ENCODE measurements at places on chromosomes 7 and 10.

GRCh38 chr10:97882142-97883091 lies 32.8 kb downstream of the GOLGA7B start:
- no peaks in the 10 kb centered on the region for H3K36me3 ChIP-seq
- no peak overlapping the region for H3K4me3 ChIP-seq
- H3K4me1 ChIP-seq, result no peaks in the 10 kb centered on the region
- H3K27ac ChIP-seq, result no peak overlapping the region
- no peaks in the 10 kb centered on the region for H3K27me3 ChIP-seq

DNA sequence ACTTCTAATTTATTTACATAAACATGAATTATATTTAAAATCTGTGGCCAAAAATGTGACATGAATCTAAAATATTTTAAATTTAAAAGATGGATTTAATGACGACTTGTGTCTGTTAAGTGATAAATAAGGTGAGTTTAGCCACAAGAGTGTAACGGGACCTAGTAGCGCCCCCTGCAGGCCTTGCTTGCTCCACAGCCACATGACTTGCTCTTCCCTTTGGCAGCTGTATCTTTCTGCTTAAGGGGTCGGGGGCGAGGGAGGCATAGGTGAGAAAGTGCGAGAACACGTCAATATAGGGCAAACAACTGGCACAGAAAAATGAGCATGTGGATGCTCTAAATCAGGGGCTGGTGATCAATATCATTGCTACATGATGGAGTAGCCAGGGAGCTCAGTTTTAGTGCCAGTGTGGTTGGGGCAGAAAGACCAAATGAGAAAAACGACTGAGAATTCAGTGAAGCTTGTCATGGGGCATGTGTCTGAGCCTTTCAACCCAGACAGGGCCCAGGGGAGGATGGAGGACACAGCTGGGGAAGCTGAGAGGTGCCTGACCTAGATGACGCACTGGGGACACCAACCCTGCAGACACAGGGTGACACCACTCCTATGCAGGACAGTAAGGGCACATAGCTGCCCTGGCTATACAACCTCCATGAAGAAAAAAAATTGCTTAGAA lies 49.8 kb downstream of the PAXIP1 start:
- H3K36me3 ChIP-seq, result no peaks in the 10 kb centered on the region
- H3K27ac ChIP-seq, result no peak overlapping the region
- no peak for DNase-seq
- no peaks in the 10 kb centered on the region for H3K27me3 ChIP-seq
- no peaks in the 10 kb centered on the region for H3K4me1 ChIP-seq

DNA sequence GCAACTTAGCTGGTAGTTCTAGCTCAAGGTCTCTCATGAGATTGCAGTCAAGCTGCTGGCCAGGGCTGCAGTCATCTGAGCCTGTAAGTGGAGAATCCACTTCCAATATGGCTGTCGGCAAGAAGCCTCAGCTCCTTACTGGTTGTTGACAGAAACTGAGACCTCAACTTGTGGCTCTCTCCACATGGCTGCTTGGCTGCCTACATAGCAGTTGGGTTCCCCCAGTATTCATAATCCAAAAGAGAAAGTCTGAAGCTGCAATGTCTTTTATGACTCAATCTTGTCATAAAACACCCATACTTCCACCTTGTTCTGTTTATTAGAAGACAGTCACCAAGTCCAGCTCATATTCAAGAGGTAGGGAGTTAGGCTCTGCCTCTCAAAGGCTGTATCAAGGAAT lies 334.9 kb upstream of the KMT2E start:
- no peaks in the 10 kb centered on the region for H3K36me3 ChIP-seq
- DNase-seq, result no peak
- H3K4me3 ChIP-seq, result no peak overlapping the region
- no peaks in the 10 kb centered on the region for H3K4me1 ChIP-seq
- no peaks in the 10 kb centered on the region for H3K27me3 ChIP-seq
- no peak overlapping the region for H3K27ac ChIP-seq

- no peaks in the 10 kb centered on the region for H3K36me3 ChIP-seq
- peak overlapping the region; percentile 98 for H3K27ac ChIP-seq
- no peak for DNase-seq
- peak overlapping the region; percentile 89 for H3K4me3 ChIP-seq
- peaks cover 72% of the 10 kb centered on the region for H3K4me1 ChIP-seq
Measured at GRCh38 chr10:102501201-102502028, 1.1 kb downstream of the ACTR1A start.

- H3K4me3 ChIP-seq, result no peak overlapping the region
- no peak overlapping the region for H3K27ac ChIP-seq
- no peaks in the 10 kb centered on the region for H3K27me3 ChIP-seq
Measured at GRCh38 chr7:24778543-24779282, 21.4 kb upstream of the GSDME start.

DNA sequence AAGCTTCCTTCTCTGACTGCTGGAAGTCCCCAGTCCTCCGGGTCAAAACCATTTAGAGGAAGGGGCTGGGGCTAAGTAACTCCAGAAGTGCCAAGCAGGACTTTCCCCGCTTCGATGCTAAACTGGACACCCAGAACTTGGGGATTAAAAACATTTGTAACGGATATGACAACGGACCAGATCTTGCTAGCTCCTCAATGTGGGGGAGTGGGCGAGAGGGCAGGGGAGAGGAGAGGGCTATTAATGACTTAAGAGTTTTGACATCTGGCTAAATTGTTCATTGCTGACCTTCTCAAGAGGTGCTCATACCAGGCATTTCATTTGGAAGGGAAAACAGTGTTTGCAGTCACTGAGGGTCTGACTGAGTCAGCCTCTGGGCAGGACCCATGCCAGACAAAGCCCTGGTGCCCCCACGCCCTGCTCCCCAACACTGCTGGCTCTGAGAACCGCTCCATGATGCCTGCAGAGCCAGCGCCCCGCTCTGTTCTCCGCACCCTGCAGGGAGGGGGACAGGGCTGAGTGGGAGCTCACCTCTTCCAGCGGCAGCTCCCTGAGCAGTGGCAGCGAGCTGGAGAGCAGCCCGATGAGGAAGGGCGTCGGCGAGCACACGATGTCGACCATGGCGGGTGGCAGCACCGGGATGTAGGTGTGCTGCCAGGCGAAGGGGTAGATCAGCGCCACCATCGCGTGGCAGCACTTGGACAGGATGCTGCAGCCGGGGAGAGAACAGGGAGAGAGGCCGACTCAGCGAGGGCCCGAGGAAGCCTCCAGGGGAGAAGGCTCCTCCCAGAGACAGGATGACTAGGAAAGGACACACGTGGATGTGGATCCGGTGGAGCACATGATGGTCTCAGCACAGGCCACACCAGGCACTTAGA lies 47.7 kb upstream of the MKRN1 start:
- H3K27me3 ChIP-seq, result no peaks in the 10 kb centered on the region
- DNase-seq, result no peak
- no peak overlapping the region for H3K4me3 ChIP-seq
- H3K27ac ChIP-seq, result no peak overlapping the region

GRCh38 chr10:33684211-33684611 lies 349.7 kb upstream of the NRP1 start:
- no peaks in the 10 kb centered on the region for H3K4me1 ChIP-seq
- no peak overlapping the region for H3K4me3 ChIP-seq
- DNase-seq, result no peak

- no peaks in the 10 kb centered on the region for H3K4me1 ChIP-seq
- H3K36me3 ChIP-seq, result no peaks in the 10 kb centered on the region
- DNase-seq, result no peak
- no peak overlapping the region for H3K4me3 ChIP-seq
- no peaks in the 10 kb centered on the region for H3K27me3 ChIP-seq
- H3K27ac ChIP-seq, result no peak overlapping the region
Measured at GRCh38 chr7:3057066-3057420, 13.4 kb upstream of the CARD11 start.

GRCh38 chr10:50529660-50530059 lies 94.1 kb downstream of the SGMS1 start:
- no peaks in the 10 kb centered on the region for H3K36me3 ChIP-seq
- no peak overlapping the region for H3K27ac ChIP-seq
- peaks cover under 1% of the 10 kb centered on the region for H3K4me1 ChIP-seq
- no peak for DNase-seq
- H3K4me3 ChIP-seq, result no peak overlapping the region

DNA sequence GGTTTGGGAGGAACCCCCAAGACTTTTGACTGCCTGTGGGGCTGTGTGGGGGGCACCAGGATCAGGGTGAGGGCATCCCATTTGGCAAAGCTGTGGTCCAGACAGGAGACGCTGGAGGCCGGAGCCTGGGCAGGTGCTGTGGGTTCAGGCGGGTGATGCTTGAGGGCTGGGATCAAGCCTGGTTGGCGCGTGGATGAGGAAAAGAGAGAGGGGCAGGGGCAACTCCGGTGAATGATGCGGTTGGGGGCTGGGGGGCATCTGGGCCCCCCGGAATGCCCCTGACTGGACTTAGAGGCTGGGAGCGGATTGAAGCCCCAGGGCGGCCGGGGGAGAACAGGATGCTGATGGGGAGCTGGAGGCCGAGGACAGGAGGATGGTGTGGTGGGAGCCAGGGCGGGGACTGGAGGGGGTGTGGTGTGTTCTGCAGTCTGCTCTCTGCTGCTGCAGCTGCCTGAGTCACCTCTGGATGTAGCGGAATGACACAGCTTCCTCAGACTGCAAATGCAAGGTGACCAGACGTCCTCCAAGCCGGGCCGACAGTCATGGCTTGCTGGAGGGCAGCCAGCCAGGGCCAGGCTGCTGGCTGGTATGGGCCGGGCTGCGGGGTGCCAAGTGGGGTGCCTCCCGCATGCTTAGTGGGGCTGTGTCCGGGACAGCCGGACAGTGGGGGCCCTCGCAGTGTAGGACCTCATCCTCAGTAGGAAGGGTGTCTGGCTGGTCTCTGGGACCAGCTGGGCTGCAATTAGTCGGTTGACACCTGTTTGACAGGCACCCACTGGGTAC lies 3.2 kb downstream of the MAFK start:
- peak overlapping the region; percentile 97 for H3K27ac ChIP-seq
- H3K4me1 ChIP-seq, result peaks cover 54% of the 10 kb centered on the region
- peaks cover 19% of the 10 kb centered on the region for H3K36me3 ChIP-seq
- DNase-seq, result no peak

GRCh38 chr7:116802746-116803152 lies 59.6 kb upstream of the CAPZA2 start:
- H3K4me1 ChIP-seq, result peaks cover 49% of the 10 kb centered on the region
- DNase-seq, result no peak
- no peaks in the 10 kb centered on the region for H3K36me3 ChIP-seq
- no peak overlapping the region for H3K4me3 ChIP-seq
- no peak overlapping the region for H3K27ac ChIP-seq

DNA sequence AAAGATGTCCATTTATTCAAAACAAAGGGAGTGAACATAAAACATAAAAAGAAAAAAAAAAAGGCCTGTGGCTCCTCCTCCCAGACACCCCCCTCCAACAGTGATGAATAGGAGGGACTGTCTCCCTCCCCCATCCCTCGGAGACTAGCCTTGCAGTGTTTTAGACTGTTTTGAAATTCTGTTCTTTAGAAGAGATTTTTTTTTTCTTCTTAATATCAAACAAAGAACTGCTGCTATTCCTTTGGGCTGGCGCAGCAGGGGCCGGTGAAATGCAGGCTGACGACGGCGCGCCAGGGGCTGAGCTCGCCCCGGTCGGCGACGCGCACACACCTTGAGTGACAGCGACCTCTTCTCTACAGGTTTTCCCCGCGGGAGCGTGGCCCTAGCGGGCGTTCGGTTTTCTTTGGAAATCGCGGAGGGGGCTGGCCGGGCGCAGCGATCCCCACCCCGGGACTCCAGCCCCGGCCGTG lies at the start of gene LANCL2:
TSS of gene LANCL2 (plus strand) at position 133 of the 470 bp plus-strand sequence. CDS start 689 bp downstream, outside the sequence.
- H3K4me3 ChIP-seq, result peak within 1 kb of the TSS; percentile 73
- peaks cover 14% of the 10 kb centered on the region for H3K4me1 ChIP-seq
- no peak for DNase-seq
- no peaks in the 10 kb centered on the region for H3K36me3 ChIP-seq
- no peaks in the 10 kb centered on the region for H3K27me3 ChIP-seq

DNA sequence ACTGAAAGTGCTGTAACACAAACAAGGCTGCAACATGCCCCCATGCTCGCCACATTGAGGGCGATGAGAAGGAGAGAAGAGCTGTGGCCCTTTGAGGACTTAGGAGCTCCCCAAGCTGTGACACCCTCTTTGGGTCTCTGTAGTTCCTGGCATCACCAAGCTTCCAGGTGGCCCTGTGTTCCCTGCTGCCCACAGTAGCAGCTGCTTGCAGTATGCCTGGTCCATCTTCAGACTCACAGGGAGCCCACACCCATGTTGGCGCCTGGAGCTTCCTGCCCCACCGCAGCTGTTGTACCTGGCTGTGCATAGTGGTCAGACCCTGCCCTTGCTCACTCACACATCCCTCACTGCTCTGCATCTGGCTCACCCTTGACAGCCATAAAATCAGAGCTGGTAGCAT lies 401.2 kb upstream of the NRG3 start:
- no peaks in the 10 kb centered on the region for H3K4me1 ChIP-seq
- DNase-seq, result no peak
- no peak overlapping the region for H3K4me3 ChIP-seq
- no peak overlapping the region for H3K27ac ChIP-seq
- H3K27me3 ChIP-seq, result no peaks in the 10 kb centered on the region

GRCh38 chr7:112779667-112780066 lies 10.5 kb downstream of the TMEM168 start:
- no peak for DNase-seq
- no peak overlapping the region for H3K27ac ChIP-seq
- H3K4me1 ChIP-seq, result no peaks in the 10 kb centered on the region
- no peaks in the 10 kb centered on the region for H3K36me3 ChIP-seq

GRCh38 chr7:25643770-25644394 lies 415.6 kb upstream of the NPVF start:
- no peaks in the 10 kb centered on the region for H3K36me3 ChIP-seq
- no peaks in the 10 kb centered on the region for H3K4me1 ChIP-seq
- no peak overlapping the region for H3K27ac ChIP-seq
- no peak overlapping the region for H3K4me3 ChIP-seq
- DNase-seq, result no peak
- H3K27me3 ChIP-seq, result no peaks in the 10 kb centered on the region

GRCh38 chr7:23021596-23021995 lies 7.7 kb upstream of the HYCC1 start:
- no peaks in the 10 kb centered on the region for H3K27me3 ChIP-seq
- no peak overlapping the region for H3K4me3 ChIP-seq
- no peak for DNase-seq
- H3K36me3 ChIP-seq, result no peaks in the 10 kb centered on the region
- H3K27ac ChIP-seq, result peak overlapping the region; percentile 69

DNA sequence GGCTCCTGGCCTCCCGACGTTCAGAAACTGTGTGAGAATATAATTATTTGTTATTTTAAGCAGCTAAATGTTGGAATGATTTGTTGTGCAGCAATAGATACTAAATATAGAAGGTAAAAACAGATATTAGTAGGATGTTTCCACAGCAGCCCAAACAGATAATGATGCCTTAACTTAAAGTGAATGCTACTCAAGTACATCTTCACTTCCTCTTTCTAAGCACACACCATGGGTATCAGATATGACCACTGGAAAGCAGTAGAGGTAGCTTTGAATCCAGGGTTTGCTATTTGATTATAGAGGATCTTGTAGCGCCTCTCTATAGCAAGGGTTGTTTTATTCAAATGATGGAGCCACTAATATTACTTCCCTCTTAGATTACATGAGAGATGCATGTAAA lies 38.2 kb upstream of the BET1 start:
- no peak for DNase-seq
- H3K27me3 ChIP-seq, result no peaks in the 10 kb centered on the region
- H3K4me3 ChIP-seq, result no peak overlapping the region
- no peak overlapping the region for H3K27ac ChIP-seq
